Dermis microvascular lymphatic vessel endothelial cell (primary cell): ENCODE measurements at places on chromosomes 5 and 9. TPM values are rescaled to one million over a fixed set of nuclear protein-coding genes. Genes with fewer than 3 reads are reported as not detected.

FAM169A gene
- total RNA-seq: 3.9 TPM in 2 replicates

PIP5K1B gene
- under 0.01 TPM in 2 replicates for total RNA-seq

DNM1 gene
- 0.13 and 0.38 TPM in 2 replicates for total RNA-seq

DNA sequence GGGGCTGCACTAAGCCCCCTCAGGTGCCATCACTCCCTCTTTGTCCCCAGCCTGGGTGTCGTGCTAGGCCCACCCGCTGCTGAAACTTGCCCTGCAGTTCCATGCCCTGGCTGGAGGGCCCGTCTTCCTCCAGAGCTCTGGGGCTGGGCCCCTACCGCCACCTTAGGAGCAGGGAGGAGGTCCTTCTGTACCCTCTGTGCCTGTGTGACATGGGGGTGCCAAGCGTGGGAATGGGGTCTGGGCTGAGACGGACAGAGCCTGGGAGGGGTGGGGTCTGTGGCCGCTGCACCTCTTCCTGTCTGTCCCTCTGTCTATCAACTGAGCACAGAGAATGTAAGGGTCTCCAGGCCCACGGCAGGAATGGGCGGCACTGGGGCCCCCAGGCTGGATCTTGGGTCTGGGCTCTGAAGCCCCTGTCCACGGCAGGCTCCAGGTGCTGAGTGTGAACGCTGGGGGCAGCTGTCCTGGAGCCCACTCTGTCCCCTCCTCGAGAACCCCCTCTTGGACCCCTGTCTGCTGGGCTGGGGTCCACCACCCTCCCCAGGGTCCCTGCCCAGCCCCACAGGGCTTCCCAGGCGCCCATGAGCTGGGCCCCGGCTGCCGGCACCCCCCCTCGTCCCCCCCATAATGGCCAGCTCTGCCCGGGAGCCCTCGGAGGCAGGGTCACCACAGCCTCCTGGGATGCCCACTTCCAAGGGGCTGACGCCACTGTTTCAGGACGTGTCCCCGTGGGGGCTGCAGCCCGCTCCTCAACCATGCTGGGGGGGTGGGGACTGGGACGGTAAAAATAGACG is 15.8 kb upstream of the NRARP start:
- no peak for DNase-seq

DNA sequence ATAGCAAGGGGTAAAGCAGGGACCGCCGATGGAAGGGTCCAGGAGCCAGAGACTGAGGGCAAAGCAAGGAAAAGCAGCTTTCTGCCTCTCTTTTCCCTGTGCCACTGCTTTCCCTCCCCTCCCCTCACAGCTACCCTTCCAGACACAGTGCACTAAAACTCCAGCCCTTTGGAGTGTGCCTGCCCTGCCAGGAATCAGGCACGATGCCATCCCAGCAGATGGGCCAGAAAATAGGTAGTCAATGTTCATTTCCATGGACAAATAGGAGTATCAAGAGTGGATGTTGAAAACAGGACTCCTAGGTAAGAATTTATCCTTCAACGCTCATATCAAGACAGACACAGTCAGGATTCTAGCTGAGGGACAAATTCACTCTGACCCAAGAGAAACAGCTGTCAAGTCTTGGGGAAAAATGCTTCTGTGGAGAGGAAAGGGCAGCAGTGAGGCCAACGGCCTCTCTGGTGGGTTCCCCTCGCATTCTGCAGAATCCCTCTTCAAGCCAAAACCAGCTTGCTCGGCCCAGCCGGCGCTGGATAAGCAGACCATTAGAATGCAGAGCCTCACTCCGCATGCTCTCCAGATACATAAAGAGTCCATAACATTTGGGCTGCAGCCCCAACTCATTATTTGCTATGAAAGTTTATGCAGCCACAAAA is 138.0 kb downstream of the CAAP1 start:
- DNase-seq: no peak
